Parietal lobe (tissue), 2 donors: ENCODE measurements at places on chromosomes 1 and 21. TPM values are rescaled to one million over a fixed set of nuclear protein-coding genes. Genes with fewer than 3 reads are reported as not detected.

The KMO gene
- 1.6 TPM for total RNA-seq

The OSBPL9 gene
- 103 TPM for total RNA-seq

The SPATA17 gene
- 3.1 TPM for total RNA-seq

The RRP1B gene
- total RNA-seq = 23.5 TPM

The SON gene
- 240 TPM for total RNA-seq

The GJA4 gene
- total RNA-seq = 1.6 TPM

The GRIK3 gene
- 58.5 TPM for total RNA-seq

The S100A12 gene
- total RNA-seq = 1.6 TPM

The GJA8 gene
- not detected for total RNA-seq

The PARP1 gene
- 117 TPM for total RNA-seq

The CR2 gene
- total RNA-seq = not detected

The C1orf94 gene
- total RNA-seq = 1.3 TPM
